ENCODE measurements at places on chromosomes 5 and 9.
A peak's percentile ranks its signal among the peaks of the same experiment; 100 is the strongest.

- no peak for DNase-seq
Measured at GRCh38 chr5:140295414-140295813, 7.5 kb downstream of the PFDN1 start.

- no peak for DNase-seq
Measured at GRCh38 chr5:152288499-152288898, 116.6 kb downstream of the NMUR2 start.

GRCh38 chr9:4686112-4686511, 6.7 kb downstream of the CDC37L1 start:
- no peak for DNase-seq

DNA sequence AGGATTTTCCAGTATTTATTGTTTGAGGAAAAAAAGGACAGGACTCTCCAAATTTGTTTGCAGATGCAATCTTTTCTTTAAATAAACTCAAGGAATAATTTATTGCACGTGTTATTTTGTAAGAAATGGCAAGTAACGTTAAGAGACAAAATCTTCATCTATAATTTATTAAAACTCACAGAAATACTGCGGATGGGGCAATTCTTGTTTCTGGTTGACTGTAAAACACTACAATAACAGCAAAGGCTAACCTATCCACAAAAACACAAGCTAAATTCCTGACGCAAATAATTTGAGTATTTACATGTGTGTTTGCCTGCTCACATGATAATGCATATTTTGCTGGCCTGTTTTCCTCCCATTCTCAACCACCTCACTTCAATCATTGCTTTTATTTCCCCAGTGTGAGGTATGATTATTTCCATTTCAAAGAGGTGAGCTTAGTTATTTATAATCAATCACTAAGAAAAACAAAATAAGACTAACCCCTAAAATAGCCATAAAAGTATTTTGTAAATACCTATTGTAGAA, 619.4 kb downstream of the PDE4D start:
- no peak for DNase-seq

DNA sequence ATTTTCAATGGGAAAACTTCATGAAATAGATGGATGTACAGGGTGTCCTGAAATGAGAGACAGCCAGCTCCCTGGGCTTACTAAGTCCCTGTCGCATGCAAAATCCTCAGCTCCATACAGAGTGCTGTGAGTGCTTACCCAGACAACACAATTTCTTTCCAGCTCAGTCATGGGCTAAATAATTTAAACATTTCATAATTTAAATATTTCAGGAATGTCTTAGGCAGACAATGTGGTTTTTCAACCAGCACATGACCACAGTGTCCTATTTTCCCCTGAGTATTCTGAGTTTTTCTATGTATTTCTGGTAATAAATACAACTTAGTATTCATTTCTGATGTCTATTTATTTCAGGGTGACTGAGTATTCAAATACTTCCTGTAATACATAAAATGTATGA, 188.5 kb upstream of the SNX2 start:
- no peak for DNase-seq

DNA sequence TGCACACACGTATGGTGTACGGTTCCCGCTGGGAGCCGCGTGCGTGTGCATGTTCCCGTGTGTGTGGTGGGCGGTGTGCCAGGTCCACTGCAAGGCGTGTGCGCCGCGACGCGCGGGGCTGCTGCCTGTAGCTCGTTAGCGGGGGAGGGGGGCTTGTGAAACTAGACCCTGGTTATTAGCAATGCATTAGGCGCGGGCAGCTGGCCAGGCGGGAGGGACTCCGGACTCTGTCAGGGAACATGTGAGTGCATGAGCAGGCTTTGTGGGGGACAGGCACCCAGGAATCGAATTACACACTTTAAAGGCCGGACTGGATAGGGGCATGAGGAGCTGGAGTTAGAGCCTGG, 32.2 kb upstream of the ENHO start:
- DNase-seq = no peak

DNA sequence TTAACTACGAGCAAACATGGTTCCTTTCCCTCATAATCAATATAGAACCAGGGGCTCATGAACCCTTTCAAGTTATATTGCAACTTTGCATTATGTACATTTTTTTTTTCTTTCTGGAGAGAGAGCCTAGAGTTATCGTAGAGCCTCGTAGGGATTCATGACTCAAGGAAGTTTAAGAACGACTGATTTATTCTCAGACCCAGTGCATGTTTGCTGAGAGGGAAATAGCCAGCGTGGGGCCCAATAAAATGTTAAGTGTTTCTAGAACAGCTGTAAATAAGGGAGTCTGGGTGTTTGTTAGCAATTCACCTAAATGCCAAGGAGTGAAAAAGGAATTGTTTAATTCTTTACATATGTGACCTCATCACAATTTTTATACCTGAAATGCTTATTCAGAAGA, 119.0 kb upstream of the KLF9 start:
- DNase-seq = no peak

DNA sequence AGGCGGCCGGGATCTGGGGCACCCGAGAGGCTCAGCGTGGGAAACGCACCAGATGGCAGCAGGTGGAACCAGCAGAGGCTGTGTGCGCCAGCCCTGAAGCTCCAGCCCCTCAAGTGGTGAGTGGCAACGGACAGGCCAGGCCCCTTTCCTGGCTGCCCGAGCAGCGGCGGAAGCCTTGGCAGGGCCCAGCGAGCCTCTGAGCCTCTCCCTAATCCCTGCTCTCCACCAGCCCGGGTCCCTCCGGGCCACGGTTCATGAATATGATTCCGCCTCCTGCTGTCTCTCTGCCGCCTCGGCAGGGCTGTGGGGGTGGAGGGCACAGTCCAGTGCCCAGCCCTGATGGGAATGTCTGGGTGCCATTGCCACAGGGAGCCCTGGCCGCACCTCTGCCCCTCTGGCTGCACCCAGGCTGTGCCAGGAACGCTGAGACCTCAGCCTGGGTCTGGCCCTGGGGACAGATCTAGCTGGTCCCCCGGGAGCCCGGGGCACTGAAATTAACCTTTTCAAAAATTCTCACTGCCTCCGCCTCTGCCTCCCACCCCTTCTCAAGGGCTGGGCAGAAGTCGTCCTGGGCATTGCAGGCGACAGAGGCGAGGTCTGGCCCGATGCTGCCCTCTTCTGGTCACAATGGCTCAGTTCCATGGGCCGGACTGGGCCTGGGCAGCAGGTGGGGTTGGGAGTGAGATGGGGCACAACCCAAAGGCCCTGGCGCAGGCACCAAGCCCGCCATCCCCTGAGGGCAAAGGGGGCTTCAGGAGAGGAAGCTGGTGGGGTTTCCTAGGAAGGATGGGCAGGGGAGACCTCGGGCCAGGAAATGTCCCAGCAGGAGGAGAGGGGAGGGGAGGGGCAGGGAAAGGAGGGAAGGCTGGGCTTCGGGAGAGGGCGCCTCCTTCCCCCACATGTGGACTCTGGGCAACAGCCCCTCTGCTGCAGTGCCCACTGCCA, 20.3 kb downstream of the CCDC187 start:
- DNase-seq = peak; percentile 45

Data from GM12878 (cell line).